Smooth muscle cell of the brain vasculature (primary cell): ENCODE measurements at places on chromosomes 7 and 10.

DNA sequence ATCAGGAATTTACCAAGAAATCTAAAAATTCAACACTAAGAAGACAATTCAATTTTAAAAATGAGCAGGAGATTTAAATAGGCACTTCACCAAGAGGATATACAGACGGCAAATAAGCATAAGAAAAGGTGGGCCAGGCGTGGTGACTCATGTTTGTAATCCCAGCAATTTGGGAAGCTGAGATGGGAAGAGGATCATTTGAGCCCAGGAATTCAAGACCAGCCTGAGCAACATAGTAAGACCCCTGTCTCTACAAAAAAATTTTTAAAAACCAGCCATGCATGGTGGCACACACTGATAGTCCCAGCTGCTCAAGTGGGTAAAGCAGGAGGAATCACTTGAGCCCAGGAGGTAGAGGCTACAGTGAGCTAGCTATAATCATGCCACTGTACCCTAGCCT, 3.5 kb upstream of the AKR1D1 start:
- no peak for DNase-seq

- no peak for DNase-seq
Measured at GRCh38 chr7:12783421-12784095, 96.1 kb downstream of the ARL4A start.

DNA sequence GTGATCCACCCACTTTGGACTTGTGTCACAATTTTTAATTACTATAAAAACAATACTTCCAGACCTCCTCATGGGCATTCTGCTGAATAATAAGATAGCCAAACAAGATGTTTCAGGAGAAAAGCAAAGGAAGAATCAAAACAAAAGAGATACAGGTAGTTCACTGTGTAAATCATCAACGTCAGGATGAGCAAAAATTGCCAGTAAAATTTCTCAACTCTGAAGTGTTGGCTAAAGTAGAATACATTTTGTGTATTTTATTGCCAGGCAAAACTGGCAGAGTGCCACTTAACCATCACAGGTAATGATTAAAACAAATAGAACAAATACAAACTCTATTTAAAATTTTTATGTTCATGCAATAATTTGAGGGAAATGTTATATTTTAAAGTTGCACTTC, 24.8 kb downstream of the ABCB4 start:
- DNase-seq: no peak

GRCh38 chr7:94612661-94613060, 43.3 kb downstream of the SGCE start:
- no peak for DNase-seq

DNA sequence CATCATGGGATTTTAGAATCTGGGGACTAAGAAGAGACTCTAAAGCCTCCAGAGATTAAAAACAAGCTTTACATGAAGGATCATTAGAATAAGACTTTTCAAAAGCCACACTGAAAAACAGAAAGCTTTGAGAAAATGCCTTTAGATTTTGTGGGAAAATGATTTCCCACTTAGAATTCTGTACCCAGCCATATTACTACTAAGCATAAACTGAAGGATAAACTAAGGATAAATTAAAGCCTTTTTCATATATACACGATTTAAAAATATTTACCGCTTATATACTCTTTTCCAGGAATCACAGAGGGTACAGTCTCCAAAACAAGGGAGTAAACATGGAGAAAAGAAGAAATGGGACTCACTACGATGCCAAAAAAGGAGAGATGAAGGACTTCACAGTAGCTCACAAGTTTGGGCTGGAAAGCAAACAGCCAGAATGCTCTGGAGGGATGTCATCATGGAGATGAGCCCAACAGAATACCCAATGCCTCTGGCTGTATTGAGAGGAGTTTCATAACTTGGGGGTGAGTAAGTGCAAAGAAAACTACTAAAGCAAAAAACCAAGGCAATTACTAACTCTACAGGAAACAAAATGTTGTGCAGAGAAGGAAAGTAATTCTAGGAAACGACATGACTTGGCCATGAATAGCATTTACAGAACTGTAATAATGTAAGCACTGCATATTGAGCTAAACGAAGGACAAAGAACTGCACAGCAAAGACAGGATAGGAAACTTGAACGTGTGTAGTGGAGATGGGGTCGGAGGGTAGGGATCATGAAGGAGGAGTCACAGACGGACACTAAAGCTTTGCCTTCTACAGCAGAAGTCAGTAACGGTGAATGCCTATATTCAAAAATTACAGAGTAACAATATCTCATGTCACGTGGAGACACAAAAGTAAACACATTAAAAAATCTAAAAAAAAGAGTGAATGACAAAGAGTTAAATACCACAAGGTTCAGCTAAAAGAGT, 61.4 kb upstream of the ASAH2 start:
- DNase-seq: no peak

- no peak for DNase-seq
Measured at GRCh38 chr7:149226840-149227494, 12.5 kb upstream of the ZNF212 start.

- no peak for DNase-seq
Measured at GRCh38 chr7:133650487-133651300, 397.8 kb downstream of the EXOC4 start.

DNA sequence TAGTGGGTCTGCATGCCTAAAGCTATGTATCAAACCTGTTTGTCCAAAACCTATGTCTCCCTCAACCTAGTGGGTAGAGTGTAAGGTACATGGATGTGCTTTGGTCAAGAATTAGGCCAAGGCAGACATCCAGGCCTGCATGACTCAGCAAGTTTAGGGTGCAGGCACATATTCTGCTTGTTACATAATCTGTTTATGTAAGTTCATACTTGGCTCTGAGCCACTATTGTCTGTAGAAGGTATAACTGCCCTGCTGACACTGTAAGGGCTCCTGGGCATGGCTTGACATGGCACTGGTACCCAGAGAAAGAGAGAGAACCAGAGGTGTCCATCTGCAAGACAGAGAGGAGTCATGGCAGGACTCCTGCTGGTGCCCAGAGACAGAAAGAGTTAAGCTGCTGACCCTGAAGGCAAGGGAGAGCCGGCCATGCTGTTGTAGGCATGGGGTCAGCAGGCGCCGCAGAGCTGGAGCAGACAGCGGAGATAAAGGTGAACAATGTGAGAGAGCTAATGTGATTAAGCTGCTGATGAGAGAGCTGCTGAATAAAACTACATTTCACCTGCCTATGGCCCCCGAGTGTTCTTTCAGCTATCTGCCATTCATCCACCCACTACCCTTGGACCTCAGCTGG, 118.5 kb upstream of the TMEM106B start:
- DNase-seq: no peak

DNA sequence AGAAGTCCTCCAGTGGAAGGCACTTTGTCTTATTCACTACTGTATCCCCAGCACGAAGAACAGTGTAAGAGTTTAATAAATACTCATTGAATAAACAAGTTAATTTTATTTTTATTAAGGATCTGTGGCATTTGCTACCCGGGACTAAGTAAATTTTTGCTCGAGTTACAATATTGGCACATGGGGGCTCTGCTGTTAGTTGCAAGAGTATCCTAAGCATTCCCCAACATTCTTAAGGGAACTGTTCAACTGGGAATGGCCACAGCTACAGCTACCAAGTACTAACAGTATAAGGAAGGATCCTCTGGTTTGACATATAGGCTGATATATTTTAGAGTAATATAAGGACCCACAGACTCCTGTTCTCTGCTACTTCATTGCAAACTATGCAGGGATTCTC, 8.7 kb upstream of the LRRTM3 start:
- no peak for DNase-seq

DNA sequence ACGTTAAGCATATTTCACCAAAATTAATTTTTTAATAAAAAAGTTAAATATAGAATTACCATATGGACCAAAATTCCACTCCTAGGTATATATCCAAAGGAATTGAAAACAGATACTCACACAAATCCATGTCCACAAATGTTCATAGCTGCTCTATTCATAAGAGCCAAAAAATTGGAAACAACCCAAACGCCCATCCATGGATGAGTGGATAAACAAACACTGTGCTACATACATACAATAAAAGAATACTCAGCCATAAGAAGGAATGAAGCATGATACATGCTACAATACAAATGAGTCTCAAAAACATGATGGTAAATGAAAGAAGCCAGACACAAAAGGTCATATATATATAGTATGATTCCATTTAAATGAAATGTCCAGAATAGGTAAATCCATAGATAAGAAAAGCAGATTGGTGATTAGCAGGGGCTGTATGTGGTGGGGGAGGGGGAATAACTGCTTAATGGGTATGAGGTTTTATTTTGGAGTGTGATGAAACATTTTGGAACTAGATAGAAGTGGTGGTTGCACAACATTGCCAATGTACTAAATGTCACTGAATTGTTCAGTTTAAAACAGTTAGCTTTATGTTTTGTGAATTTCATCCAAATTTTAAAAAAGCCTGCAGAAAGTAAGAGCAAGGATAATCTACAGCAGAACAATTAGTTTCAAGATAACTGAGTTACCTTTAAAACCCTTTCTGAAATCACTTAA, 101.2 kb upstream of the EFCAB10 start:
- no peak for DNase-seq

- DNase-seq: no peak
Measured at GRCh38 chr10:88186335-88186734, 322.9 kb downstream of the PTEN start.

DNA sequence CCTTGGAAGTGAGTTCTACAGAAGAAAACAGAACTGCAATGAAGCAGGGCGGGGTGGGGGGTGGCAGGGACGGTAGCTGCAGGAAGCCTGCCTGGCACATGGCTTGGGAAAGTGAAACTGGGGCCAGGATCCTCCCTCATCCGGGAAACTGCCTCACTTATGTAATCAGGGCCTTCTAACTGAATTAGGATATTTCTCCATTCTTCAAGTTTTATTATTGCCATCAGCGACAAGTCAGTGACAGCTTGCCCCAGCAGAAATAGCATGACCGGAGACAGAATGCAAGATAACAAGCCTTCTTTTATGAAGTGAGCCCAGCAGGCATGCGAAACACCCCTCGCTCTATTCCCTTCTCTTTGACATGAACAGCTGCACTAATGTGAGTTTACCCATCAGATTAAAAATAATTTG, 77.5 kb upstream of the CACUL1 start:
- DNase-seq: no peak

- DNase-seq: no peak
Measured at GRCh38 chr7:28123752-28124151, 56.8 kb downstream of the JAZF1 start.

DNA sequence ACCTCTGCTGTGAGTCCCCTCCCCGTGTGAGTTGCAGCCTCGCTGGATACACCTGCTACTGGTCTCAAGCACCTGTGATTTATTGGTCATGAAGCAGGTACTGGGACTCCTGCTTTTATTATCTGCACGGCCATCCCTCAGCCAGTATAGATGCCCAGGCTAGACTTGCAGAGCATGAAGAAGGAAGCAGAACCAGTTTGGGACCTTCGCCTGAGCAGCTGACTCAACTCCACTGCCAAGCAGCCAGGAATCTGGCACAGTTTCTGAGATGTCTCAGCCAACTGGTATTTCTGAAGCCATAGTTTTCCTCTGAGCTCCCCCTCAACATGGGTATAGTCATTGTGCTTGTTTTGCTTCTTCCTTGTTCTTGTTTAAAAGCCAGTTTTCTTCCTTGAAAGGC, 28.0 kb upstream of the SLC39A12 start:
- DNase-seq: peak; percentile 4

- DNase-seq: no peak
Measured at GRCh38 chr7:70592171-70592570, 539.8 kb upstream of the GALNT17 start.

DNA sequence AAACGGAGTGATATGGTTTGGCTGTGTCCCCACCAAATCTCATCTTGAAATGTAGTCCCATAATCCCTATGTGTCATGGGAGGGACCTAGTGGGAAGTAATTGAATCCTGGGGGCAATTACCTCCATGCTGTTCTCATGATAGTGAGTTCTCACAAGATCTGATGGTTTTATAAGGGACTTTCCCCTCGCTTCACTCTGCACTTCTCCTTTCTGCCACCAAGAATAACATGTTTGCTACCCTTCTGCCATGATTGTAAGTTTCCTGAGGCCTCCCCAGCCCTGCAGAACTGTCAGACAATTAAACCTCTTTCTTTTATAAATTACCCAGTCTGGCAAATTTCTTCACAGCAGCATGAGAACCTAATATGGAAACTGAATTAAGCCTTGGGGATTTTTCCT, 19.1 kb downstream of the FAM3C start:
- DNase-seq: no peak

GRCh38 chr7:30142710-30143109, 7.9 kb downstream of the MTURN start:
- DNase-seq: no peak

GRCh38 chr10:6151087-6151977, 51.4 kb upstream of the PFKFB3 start:
- no peak for DNase-seq

- DNase-seq: no peak
Measured at GRCh38 chr7:150737265-150738055, at the start of gene GIMAP5. Gene GIMAP5, plus strand, starts transcription at chr7:150737418. Its CDS starts 3,467 bp downstream, at chr7:150740885.

DNA sequence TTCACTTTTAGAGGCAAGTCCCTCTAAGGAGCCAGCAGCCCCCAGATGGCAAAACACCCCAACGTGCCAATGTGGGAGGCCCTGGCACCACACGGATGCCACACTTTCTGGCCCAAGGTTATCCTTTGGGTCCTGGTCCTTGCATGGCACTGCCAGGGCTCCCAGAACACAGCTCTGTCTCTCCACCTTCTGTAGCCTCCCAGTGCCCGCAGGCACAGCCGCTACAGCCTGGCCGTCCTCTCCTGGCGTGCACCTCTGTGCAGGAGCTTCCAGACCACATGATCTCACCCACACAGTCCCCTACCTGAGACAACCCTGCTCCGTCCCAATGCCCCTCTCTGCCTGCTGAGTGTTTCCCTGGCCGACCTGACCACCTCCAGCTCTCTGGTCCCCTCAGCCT, 215.0 kb downstream of the TNS3 start:
- DNase-seq: no peak

DNA sequence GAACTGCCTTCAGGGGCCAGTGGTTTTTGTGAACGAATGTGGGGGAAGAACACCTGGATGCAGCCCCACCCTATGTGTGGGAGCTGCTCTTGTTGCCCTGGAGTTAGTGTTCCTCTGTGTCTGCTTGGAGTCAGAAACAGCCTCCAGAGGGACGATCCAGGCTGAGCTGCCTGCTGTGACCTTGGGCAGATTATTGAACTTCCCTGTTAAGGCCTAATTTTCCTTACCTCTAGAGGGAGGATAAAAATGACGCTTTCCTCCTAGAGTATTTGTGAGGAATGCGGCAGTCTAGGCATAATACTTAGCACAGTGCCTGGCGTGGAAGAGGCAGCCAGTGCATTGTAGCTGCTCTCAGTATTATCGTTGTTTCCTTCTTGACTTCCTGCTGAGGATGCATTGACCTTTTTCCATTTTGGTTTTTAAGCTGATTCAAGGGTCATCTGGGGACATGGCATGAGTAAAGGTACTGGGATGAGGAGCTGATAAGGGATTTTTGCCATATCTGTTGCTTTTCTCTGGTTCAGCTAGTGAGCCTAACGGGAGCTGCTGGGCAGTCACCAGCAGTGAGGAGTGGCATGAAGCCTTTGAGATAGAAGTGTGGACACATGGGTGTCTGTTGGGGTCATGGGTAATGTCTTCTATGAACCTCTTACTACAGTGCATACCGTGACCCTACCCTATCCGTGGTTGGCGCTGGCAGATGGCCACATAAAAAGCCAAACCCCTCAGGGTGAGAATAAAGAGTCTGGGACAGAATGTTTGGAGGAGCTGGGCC, 6.4 kb downstream of the ZFYVE27 start:
- no peak for DNase-seq

- DNase-seq: no peak
Measured at GRCh38 chr10:123323884-123324283, 169.7 kb downstream of the BUB3 start.
